ENCODE measurements at places on chromosomes 6 and 20. TPM values are rescaled to one million over a fixed set of nuclear protein-coding genes. Genes with fewer than 3 reads are reported as not detected.

The TRDN gene
- total RNA-seq: not detected

The FILIP1 gene
- total RNA-seq: 0.26 TPM

The NKX2-2 gene
- total RNA-seq: not detected

The DSTN gene
- 412 TPM for total RNA-seq

The AVP gene
- total RNA-seq: not detected

The GSTA2 gene
- total RNA-seq: not detected

The DNAH8 gene
- not detected for total RNA-seq

The BTBD3 gene
- total RNA-seq: 27.6 TPM

- no peak overlapping the region for H3K4me3 ChIP-seq
- 0 out of 2 replicates have a peak, but pooled peaks cover 3% of the 10 kb centered on the region for H3K4me1 ChIP-seq
- DNase-seq: no peak
- no peaks in the 10 kb centered on the region for H3K27me3 ChIP-seq
- no peaks in the 10 kb centered on the region for H3K36me3 ChIP-seq
- H3K27ac ChIP-seq: no peak overlapping the region
These were observed 28.8 kb upstream of the CCND3 start for GRCh38 chr6:41970436-41970846.

DNA sequence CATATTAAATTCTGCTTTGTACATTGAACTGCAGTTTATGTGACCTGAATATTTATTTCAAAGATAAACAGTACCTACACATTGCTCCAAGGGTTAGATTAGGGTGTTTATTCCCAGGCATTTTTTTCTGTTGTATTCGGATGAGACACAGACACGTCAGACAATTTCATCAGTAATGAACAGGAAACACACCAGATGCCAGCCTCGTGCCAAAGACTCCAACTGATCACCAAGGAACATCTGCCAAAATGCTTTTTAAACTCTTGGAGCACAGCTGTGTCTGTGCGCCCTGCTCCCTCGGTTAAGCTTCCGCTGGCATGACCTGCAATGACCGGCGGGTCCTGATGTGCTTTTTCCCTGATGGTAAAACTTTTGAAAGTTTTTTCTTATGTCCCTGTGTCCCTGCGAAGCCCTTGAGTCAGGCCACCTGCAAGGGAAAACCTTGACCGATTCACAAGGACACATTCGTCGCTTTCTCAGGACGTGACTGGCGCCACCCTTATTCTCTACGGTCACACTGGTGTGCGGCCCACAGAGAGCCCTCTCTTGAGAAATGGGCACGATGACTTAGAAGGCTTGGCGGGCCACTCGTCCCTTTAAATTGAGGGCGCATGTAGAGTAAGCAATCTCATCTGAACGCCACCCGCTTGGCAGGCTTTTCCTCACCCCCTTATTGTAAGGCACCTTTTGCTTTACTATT is 173.9 kb downstream of the QKI start:
- H3K4me1 ChIP-seq: no peaks in the 10 kb centered on the region
- H3K27ac ChIP-seq: no peak overlapping the region
- H3K4me3 ChIP-seq: no peak overlapping the region
- H3K27me3 ChIP-seq: no peaks in the 10 kb centered on the region
- no peaks in the 10 kb centered on the region for H3K36me3 ChIP-seq

DNA sequence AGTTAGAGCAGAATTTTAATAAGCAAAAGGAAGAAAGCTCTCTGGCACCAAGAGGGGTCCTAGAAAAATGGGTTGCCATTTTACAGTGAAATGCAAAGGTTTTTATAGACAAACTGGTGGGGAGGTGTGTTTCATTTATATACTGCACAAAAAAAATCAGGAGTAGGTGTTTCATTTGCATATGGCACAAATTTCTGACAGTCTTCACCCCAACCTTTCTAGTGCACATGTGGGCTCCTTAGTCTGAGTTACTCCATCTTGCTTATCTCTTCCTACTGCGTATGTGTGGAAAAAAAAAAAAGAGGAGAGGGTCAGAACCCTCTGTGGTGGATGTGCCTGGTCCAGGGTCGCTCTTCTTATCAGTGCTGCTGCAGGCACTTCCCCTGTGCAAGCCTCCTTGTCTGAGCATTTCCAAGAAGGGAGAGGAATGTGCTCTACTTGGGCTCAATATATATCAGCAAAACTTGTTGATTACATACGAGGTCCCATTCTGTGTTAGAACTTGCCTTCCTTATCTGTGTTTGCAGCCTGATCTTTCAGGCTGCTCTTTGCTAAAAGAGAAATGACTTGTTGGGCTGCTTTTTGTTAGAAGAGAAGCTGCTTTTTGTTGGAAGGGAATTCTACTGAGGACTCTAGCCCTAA is 59.0 kb upstream of the MRAP2 start:
- DNase-seq: no peak
- no peaks in the 10 kb centered on the region for H3K36me3 ChIP-seq
- H3K4me1 ChIP-seq: no peaks in the 10 kb centered on the region

- no peaks in the 10 kb centered on the region for H3K36me3 ChIP-seq
- no peak for DNase-seq
- H3K4me1 ChIP-seq: peaks cover 11% of the 10 kb centered on the region
- H3K4me3 ChIP-seq: no peak overlapping the region
These were observed 11.7 kb downstream of the TFEB start for GRCh38 chr6:41723530-41724227.

DNA sequence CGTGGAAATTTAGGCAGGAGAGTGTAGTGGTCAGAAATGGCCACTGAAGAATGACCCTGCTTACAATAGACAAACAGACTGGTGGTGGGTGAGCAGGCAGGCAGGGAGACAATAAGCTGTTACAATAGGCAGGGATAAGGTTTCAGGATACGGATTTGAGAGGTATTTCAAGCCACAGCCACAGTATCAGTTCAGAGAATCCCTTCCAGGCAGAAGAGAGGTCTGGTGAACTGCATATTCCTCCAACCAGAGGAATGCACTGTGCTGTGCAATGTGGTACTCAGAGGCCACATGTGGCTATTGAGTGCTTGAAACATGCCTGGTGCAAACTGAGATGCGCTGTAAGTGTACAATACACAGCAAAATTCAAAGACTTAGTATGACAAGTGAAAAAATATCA is 20.6 kb downstream of the RMND1 start:
- H3K27me3 ChIP-seq: no peaks in the 10 kb centered on the region
- H3K27ac ChIP-seq: no peak overlapping the region
- H3K36me3 ChIP-seq: peaks cover 21% of the 10 kb centered on the region

- H3K27ac ChIP-seq: no peak overlapping the region
- H3K27me3 ChIP-seq: no peaks in the 10 kb centered on the region
- no peak overlapping the region for H3K4me3 ChIP-seq
- no peaks in the 10 kb centered on the region for H3K4me1 ChIP-seq
- no peak for DNase-seq
These were observed 227.5 kb downstream of the OTOR start for GRCh38 chr20:16975682-16976081.

GRCh38 chr20:9889270-9889981 is 50.5 kb upstream of the PAK5 start:
- H3K27me3 ChIP-seq: no peaks in the 10 kb centered on the region
- no peak overlapping the region for H3K27ac ChIP-seq
- H3K4me3 ChIP-seq: no peak overlapping the region
- H3K36me3 ChIP-seq: no peaks in the 10 kb centered on the region

DNA sequence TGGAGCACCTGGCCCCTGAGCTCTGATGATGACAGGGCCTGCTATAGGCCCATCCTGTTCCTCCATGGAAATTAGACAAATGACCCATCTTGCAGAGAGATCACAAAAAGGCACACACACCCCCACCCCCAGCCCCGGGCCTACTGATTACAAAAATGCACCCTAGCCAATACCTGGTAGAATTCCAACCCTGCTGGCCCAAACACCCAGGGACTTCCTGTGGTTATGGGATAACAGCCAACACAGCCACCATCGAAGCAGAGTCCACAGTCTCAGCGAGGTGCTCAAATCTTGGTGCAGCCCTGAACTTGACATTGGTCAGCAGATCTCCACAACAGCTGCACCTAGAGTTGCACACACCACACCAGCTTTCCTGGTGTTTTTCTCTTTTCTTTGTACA is 17.0 kb downstream of the NCR2 start:
- H3K4me1 ChIP-seq: no peaks in the 10 kb centered on the region
- peaks cover 28% of the 10 kb centered on the region for H3K27me3 ChIP-seq
- no peak overlapping the region for H3K4me3 ChIP-seq

DNA sequence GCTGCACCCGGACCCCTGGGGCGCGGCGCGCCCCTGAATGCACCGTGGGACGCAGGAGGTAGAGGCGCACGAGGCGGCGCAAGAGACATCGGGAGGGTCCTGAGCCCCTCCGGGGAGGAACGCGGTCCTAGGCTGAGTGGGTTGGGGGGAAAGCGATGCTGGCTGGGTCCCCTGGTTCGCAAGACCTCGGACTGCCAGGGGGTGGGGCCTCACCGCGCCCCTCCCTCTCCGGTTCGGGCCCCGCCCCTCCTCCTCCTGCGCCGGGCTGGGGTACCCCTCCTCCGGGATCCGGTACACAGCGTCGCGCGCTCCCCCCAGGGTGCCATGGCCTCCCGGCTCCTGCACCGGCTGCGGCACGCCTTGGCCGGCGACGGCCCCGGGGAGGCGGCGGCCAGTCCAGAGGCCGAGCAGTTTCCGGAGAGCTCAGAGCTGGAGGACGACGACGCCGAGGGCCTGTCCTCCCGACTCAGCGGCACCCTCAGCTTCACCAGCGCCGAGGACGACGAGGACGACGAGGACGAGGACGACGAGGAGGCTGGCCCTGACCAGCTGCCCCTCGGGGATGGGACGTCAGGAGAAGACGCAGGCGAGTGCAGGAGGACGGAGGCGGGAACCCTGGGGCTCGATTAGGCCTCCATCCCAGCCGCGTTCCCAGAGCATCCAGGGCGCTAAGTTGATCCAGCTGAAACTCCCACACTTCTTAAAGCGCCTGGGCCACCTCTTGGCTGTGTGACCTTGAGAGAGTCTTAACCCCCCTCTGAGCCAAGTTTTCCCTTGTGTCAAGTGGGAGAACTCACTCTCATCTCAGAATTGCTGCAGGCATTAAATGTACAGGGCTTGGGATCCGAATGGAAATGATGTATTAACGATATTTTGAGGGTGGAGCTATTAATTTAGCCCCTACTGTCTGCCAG is 541 bp downstream of the SNX21 start:
- H3K4me1 ChIP-seq: peaks cover 17% of the 10 kb centered on the region
- H3K27me3 ChIP-seq: no peaks in the 10 kb centered on the region
- peak overlapping the region; percentile 67 for H3K4me3 ChIP-seq
- DNase-seq: no peak

DNA sequence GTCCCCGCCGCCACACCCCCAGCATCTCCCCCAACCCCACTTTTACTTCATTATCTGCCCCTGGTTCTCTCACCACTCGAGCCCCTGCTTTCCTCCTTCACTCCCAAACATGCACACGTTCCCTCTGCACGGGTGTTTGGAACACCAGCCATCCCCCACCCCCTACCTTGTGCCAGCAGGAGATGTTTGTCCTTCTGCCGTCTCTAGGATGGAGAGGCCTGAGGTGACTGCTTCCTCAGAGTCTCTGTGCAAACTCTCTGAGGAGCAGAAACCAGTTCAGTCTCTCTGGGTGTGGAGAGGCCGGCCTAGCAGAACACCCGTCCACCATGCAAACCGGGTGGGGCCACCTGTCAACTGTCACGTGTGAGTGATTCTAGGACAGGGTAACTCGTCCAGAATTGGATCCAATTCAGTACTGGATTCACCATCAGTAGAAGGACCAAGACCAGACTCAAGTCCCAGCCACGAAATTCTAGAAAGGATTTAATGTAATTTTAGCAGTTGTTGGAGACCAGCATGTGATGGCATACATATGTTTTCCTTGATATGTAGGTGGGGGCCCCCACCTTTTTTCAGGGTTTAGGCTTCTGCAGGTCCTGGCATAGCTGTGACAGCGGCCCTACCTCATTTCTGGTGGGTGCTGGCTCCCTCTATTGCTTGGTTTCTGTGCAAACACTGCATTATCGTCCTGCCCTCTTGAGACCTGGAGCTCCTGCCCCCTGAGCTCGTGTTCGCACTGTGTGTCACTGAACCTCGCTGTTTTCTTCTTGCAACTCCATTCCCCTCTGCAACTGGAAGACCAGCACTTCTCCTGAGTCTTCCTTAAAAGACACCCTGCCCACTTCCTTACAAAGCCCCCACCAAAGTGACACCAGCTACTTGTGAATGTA is at the start of gene RAET1E:
RAET1E (minus strand) TSS at position 259 of the 890 bp plus-strand sequence. CDS start 7,212 bp downstream, outside the sequence.
- no peaks in the 10 kb centered on the region for H3K36me3 ChIP-seq
- no peaks in the 10 kb centered on the region for H3K27me3 ChIP-seq
- no peak for DNase-seq
- H3K4me1 ChIP-seq: peaks cover 38% of the 10 kb centered on the region
- H3K27ac ChIP-seq: peak within 1 kb of the TSS; percentile 88
- peak within 1 kb of the TSS; percentile 45 for H3K4me3 ChIP-seq

DNA sequence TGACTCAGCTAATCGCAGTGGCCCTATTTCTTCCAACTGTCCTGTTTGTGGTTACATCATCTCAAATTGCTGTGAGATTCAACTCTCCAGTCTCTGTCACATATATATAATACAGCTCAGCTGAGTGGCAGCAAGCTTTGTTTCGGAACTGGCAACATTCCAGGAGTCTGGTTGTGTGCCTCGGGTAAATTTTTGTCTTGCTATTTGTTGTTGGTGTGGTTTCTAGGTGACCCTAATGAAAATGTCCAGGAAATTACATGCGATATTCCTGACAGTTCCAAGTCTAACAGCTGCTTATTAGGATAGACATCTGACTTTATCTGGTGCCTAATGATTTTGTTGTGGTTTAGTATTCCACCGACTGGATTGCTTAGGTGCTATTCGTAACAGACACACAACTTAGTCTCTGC is 581.8 kb downstream of the CD109 start:
- H3K4me1 ChIP-seq: no peaks in the 10 kb centered on the region
- DNase-seq: no peak
- no peaks in the 10 kb centered on the region for H3K27me3 ChIP-seq
- H3K27ac ChIP-seq: no peak overlapping the region
- H3K36me3 ChIP-seq: no peaks in the 10 kb centered on the region

GRCh38 chr6:117165911-117166499 is 99.4 kb upstream of the VGLL2 start:
- H3K36me3 ChIP-seq: no peaks in the 10 kb centered on the region
- H3K4me1 ChIP-seq: no peaks in the 10 kb centered on the region
- no peak overlapping the region for H3K27ac ChIP-seq
- H3K27me3 ChIP-seq: no peaks in the 10 kb centered on the region

- H3K27me3 ChIP-seq: no peaks in the 10 kb centered on the region
- peaks cover 31% of the 10 kb centered on the region for H3K4me1 ChIP-seq
- H3K4me3 ChIP-seq: no peak overlapping the region
These were observed 6.1 kb downstream of the JAG1 start for GRCh38 chr20:10667560-10668167.

DNA sequence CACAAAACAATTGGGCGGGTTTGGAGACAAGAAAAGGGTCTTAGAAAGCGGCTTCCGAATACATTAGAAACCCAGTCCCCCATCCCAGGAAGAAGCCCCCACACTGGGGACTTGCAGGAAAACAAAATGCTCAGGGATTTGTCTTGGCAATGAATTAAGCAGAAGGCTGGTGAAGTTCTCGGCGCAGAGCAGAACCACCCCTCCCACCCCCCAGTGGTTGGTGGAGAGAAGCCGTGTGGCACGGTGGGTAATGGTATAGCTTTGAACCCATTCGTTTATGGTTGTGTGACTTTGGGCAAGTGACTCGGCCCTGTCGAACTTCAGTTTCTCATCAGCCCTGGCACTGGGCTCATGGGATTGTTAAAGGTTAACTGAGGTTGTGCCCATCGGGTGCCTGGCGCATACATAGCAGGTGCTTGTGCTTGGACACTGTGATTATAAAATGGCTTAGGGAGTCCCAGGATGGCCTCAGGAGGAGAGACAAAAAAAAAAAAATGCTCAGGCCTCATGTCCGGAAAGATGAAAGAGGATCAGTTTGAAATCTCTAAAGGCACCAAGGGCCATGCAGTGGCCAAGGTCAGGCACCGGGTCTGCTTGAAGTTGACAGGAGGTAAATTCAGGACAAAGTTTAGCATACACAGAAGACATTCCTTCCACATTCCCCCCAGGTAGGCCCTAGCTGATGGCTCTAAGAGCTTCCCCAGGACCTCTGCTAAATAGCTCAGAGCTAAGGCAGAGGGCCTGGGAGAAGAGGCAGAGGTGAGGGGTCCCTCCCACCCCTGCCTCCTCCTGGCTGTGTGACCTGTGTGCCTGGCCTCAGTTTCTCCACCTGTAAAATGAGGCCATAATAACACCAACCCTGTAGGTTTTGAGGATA is 120.1 kb upstream of the PTPN1 start:
- H3K4me1 ChIP-seq: no peaks in the 10 kb centered on the region
- no peak overlapping the region for H3K4me3 ChIP-seq
